Activated T-cell treated with anti-CD3 and anti-CD28 coated beads for 24 hours (primary cell): ENCODE measurements at places on chromosomes 5 and 9.

- no peak for DNase-seq
Observed at GRCh38 chr5:94903726-94904125, 285.3 kb downstream of the SLF1 start.

DNA sequence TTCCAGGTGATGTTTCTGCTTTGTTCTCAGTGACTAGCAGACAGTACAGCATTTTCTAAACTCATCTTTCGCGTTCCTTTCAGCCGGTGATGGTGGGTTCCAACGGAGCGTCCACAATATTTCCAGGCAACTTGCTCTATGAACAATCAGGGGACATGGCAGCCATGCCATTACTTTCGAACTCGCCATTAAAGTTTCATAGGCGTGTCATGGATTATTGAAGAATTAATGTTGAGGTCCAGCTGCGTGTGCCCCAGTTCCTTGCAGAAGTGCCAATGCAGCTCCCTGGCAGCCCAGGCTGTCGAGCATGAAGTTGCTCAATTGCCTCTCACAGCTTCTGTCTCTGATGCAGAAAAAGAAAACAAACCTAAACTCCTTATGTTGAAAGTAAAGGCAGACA lies 262.2 kb downstream of the IRX2 start:
- DNase-seq = no peak

GRCh38 chr5:68343421-68343826 lies 127.9 kb downstream of the PIK3R1 start:
- peak; percentile 16 for DNase-seq

GRCh38 chr5:173837654-173838053 lies 50.5 kb upstream of the CPEB4 start:
- DNase-seq = no peak

GRCh38 chr5:504326-505154 lies 19.7 kb downstream of the SLC9A3 start:
- DNase-seq = no peak
